ENCODE measurements at places on chromosomes 1 and 21.

DNA sequence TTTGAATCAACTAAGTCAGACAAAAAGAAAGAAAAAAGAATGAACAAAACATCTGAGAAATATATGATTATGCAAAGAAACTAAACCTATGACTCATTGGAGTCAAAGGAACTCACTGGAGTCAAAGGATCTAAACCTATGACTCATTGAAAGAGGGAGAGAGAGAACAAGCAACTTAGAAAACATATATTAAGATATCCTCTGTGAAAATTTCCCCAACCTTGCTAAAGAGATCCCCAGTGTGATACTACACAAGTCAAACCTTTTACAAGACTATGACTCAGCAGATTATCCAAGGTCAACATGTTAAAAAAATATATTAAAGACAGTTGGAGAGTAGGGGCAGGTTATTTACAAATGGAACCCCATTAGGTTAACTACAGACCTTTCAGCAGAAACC, 1538.3 kb downstream of the NCAM2 start:
- DNase-seq, result no peak

GRCh38 chr1:235442788-235443429, 61.3 kb downstream of the B3GALNT2 start:
- DNase-seq, result no peak

DNA sequence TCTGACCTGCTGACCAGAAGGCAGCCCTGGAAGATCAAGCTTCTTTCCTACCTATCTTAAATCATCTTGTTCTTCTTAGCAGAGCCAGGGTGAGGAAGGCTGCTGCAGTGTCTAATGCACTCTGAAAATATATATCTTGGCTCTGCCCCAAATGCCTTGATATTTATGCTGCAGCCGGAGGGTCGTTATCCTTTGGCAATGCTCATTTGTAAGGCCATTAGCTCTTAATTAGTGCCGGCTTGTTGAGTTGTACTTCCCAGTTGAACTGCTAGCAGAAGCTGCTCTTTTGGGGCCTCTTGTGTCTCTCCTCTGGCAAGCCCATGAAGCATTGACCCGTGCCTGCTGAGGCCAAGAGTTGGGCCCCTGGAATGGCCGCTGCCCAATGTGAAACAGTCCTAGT, 4.2 kb upstream of the GNL2 start:
- DNase-seq, result no peak

- DNase-seq, result no peak
These were observed 66.2 kb downstream of the ERI3 start for GRCh38 chr1:44288883-44289282.

DNA sequence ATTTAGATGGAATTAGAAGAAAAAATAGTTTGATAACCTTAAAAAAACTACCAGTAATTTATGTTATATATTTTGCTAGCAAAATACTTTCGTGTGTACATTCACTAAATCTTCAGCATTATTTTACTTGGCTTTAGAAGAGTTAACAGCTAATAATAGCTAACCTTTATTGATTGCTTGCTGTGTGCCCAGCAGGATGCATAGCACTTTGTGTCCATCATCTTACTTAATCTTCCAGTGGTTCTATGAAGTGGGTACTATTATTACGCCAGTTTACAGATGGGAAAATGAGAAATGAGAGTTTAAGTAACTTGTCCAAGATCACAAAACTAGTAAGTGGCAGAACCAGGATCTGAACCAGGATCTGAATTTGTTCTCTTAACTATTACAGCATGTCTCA, 41.7 kb upstream of the GPR25 start:
- DNase-seq, result no peak

- DNase-seq, result no peak
These were observed 81.2 kb upstream of the HOOK1 start for GRCh38 chr1:59733443-59734141.

- no peak for DNase-seq
These were observed 7.6 kb upstream of the ARHGEF10L start for GRCh38 chr1:17531682-17532487.

- no peak for DNase-seq
These were observed 605 bp upstream of the RABGGTB start for GRCh38 chr1:75785320-75785982.

GRCh38 chr1:206771338-206771692, 742 bp downstream of the IL19 start:
- no peak for DNase-seq

- no peak for DNase-seq
These were observed 28.7 kb upstream of the SLC2A5 start for GRCh38 chr1:9097947-9098705.

DNA sequence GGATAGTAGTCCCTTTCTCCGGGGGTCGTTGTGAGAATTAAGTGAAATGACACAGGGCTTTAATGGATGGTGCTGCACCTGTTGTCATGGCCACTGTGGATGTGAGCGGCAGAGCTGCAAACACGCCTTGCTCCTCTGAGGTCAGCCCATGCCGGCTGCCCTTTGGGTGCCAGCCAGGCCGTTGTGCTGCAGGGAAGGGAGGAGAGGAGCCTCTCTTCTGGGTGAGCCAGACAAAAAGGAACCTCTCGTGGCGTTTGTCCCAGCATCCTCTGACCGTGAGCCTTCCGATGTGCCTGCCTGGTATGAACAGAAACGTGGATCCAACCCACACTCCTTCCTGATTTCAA, 383.0 kb upstream of the VAMP3 start:
- no peak for DNase-seq

DNA sequence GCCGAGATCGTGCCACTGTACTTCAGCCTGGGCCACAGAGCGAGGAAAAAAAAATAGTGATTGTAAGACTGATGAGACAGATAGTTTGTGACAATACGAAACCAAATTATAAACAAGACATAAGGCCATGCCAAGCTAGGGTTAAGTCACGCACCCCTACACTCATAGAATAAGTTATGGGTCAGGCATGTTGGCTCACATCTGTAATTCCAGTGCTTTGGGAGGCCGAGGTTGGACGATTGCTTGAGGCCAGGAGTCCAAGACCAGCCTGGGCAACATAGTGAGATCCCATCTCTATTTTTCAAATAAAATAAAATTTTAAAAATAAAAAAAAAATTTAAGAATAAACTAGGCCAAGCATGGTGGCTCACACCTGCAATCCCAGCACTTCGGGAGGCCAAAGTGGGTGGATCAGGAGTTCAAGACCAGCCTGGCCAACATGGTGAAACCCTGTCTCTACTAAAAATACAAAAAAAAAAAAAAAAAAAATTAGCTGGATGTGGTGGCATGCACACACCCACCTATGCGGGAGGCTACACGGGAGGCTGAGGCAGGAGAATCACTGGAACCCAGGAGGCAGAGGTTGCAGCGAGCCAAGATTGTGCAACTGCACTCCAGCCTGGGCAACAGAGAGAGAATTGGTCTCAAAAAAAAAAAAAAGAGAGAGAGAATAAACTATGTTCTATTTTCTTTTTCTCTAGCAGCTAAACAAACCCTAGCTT, 50.1 kb upstream of the SPOCD1 start:
- no peak for DNase-seq

- no peak for DNase-seq
These were observed 18.2 kb upstream of the RUNX3 start for GRCh38 chr1:24948079-24948827.

DNA sequence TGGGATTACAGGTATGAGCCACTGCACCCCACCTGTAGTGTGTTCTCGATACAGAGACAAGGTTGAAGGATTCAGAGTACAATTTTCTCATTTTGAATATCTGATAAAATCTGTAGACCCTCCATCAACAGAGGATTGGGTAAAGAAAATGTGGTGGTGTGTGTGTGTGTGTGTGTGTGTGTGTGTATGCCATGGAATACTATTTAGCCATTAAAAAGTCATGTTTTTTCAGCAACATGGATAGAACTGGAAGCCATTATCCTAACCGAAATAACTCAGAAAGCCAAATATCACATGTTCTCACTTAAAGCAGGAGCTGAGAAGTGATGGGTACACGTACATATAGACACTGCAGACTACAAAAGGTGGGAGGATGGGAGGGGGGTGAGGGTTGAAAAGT, 57.9 kb downstream of the TRAF5 start:
- no peak for DNase-seq

- DNase-seq, result no peak
These were observed 39.1 kb upstream of the CNN3 start for GRCh38 chr1:94966033-94966432.

DNA sequence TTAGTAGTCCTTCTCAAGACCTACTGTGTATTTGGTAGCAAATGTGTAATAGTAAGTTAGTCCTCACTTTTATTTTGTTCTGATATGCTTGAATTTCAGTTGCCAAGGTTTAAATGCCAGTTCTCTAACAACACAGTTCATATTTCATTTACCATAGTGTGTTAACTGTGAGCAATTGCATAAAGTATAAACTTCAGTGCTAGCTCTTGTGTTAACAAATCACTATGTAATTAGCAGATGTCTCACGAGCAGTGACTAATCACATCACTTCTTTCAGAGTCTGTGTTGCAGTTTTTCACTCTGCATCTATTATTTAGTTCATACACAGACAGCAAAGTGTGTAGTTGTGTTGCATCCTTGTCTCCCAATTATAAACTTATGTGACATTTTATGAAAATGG, 47.8 kb downstream of the ZMYM4 start:
- DNase-seq, result no peak

GRCh38 chr1:77398152-77398551, 116.3 kb downstream of the AK5 start:
- no peak for DNase-seq

DNA sequence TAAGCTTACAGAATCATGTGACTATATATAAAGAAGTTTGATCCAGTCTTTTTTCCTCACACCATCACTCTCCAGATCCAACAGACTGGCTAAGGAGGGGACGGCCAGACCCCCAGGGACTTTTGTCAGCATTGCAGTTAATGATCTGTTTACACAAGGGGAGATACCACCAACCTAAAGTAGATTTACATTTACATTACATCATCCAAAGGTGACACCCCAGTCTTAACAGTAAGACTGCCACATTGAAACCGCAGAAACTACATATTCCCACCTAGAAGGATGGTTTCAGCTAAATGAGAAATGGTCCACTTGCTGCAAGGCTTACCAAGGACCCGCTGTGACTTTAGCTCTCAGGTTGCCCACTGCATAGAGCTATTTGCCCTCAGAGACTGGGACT, 3.4 kb downstream of the RCAN1 start:
- no peak for DNase-seq

GRCh38 chr1:38474738-38475623, 384.6 kb downstream of the RRAGC start:
- no peak for DNase-seq

GRCh38 chr21:16426936-16427335, 697.2 kb downstream of the USP25 start:
- DNase-seq, result no peak

- no peak for DNase-seq
These were observed 101.8 kb downstream of the CLIC6 start for GRCh38 chr21:34770576-34770975.

- DNase-seq, result peak; percentile 79
These were observed 12.5 kb upstream of the SPSB1 start for GRCh38 chr1:9280015-9280860.

DNA sequence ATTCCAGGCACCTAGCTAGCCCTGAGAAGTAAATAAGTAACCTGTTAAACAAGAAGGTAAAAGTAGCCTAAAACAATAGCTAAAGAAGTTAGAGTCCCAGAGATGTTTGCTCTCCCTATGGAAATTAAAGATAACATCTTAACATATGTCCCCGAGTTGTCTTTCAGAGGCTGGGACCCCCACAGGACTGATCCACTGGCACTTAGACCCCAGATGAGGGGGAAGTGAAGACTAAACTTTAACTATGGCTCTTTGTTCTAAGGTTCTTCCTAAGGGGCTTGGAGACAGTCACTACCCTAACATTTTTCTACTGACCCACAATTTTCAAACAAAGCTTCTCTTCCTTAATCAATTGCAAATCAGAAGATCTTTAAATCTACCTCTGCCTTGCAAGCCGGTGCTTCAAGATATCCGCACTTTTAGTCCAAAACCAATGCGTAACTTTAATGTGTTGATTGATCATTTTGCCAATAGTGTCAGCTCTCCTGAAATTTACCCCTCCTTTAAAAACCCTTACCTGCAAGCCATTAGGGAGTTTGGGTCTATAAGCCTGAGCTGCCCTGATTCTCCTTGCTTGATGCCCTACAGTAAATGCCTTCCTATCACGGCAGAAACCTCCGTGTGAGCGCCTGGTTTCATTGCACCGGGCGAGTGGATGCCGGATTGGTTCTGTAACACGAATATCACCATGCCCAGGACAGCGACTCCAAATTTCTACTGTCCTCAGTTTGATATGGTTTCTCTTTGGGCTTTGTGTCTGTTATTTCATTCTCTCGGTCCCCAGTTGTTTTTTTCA, 404.4 kb downstream of the SIPA1L2 start:
- no peak for DNase-seq

GRCh38 chr1:184156521-184157393, 105.2 kb downstream of the TSEN15 start:
- DNase-seq, result no peak

DNA sequence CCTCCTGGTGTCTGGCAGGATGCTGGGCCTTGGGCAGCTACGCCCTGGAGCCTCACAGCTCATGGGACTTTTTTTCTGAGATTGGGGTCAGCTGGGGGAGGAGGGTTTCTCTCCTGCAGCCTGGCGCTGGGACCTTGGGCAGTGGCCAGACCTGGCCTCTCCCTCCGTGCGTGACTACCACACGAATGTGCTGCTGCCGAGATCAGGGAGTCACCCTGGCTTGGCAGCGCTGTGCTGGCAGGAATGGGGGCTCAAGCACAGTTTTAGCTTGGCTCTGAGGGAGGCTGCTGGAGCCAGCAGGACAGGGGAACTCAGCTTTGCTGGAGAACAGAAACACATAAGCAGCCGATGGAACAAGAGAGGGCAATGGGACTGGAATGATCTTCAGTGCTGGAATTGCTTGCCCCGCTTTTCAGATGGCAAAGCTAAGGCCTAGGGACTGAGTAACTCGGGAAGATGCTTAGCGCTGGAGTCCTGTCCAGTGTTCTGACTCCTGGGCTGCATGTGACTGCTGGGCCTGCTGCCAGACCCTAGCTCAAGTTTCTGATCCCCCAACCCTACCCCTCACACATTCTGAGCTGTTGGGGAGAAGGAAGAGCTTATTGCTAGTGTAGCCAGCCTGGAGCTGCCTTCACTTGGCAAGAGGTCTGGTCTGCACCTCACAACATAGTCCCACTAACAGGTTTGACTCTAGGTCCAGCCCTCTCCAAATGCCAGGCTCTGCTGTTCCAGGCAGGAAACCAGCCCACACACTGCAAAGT, 69.9 kb downstream of the NAV1 start:
- no peak for DNase-seq

GRCh38 chr1:202498542-202498941, 150.0 kb downstream of the PPP1R12B start:
- no peak for DNase-seq
